ENCODE measurements at places on chromosomes 6 and 20. TPM values are rescaled to one million over a fixed set of nuclear protein-coding genes. Genes with fewer than 3 reads are reported as not detected.

GRCh38 chr6:106309766-106310373 is 15.7 kb downstream of the ATG5 start:
- no peak for DNase-seq

DNA sequence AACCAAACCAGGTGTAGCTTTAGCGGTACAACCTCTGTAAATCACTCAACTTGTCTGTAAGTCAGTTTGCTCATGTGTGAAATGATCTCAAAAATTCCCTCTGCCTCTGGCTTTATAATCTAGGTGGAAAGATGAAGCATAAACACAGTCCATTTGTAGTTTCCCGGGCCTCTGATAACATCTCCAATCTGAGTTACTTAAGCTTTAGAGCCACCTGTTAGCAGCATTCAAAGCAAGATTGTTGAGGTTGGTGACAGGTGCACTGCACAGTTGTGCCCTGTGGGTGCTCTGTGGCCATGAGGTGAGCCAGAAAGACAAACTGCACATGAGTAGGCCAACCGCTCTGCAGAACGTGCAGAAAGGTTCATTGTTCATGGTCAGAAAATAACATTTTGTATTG is 53.7 kb downstream of the MOCS1 start:
- DNase-seq, result no peak

DNA sequence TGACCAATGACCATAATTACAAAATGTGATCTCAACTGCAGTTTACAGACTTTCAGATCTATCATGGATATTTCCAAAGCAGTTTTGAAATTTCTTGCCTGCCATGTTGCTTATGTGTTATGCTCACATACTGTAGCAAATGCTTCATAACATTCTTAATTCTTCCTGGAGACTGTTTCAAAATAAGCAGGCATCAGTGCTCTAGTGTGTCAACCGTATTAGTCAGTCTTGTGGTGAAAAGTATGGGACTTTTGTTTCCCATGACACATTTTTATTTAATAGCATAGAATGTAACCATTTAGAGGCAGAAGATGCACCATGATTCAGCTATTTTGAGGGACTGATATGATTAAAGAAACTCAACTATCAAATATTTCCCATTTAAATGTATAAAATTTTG is 1.7 kb downstream of the POPDC3 start:
- no peak for DNase-seq

DNA sequence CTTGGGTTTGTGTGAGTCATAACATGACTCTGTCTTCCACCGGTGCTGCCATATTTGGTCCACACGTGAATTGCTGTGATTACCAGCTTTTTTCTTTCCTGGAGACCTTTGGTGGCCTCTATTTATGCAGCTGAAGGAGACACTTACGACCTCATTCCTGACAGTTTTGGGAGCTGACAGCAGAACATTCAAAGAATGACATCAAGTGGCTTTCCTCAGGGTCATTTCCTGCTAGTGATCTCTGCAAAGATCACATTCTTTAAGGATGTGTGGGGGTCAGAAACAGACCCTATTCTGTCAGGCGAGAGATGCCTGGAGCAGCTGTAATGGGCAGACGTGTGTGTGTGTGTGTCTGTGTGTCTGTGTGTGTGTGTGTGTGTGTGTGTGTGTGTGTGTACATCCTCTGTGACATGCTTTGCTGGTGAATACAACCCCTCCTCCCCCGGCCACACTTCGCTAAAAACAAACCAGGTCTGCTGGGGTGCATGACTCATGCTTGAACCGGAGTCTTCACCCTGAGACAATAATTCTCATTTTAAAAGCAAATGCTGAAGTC is 115.6 kb downstream of the TMEM170B start:
- DNase-seq, result no peak

RPS6KA2 gene
- total RNA-seq, result 25.6 TPM

- DNase-seq, result peak; percentile 43
These were observed 11.8 kb upstream of the GSTA1 start for GRCh38 chr6:52815167-52816092.

ADGRF4 gene
- total RNA-seq, result not detected

GRCh38 chr20:34925981-34926380 is 29.6 kb downstream of the GSS start:
- DNase-seq, result no peak

GRCh38 chr20:33172781-33173180 is 4.8 kb downstream of the BPIFA2 start:
- DNase-seq, result no peak

SLC35D3 gene
- total RNA-seq, result 0.56 TPM

DNA sequence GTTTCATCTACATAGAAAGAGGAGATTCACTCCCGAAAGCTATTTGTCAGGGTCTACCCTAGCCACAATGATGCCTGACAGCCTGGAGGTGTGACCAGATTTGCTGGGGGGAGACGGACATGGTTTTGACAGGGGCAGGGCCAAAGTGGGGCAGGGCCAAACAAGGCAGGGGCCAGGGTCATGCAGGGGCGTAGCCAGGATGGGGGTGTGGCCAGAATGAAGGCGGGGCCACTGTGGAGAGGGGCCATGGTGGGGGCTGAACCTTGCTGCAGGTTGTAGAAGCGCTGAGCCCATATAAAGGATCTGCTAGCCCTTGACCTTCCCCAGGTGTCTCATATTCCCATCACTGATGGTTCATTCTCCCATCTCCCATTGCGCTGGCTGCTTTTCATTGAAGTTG is 184.1 kb upstream of the SULF2 start:
- no peak for DNase-seq

MUC21 gene
- total RNA-seq, result not detected

POLR3F gene
- 3.7 TPM for total RNA-seq

- DNase-seq, result no peak
These were observed 3.2 kb upstream of the ID4 start for GRCh38 chr6:19833947-19834346.

DNA sequence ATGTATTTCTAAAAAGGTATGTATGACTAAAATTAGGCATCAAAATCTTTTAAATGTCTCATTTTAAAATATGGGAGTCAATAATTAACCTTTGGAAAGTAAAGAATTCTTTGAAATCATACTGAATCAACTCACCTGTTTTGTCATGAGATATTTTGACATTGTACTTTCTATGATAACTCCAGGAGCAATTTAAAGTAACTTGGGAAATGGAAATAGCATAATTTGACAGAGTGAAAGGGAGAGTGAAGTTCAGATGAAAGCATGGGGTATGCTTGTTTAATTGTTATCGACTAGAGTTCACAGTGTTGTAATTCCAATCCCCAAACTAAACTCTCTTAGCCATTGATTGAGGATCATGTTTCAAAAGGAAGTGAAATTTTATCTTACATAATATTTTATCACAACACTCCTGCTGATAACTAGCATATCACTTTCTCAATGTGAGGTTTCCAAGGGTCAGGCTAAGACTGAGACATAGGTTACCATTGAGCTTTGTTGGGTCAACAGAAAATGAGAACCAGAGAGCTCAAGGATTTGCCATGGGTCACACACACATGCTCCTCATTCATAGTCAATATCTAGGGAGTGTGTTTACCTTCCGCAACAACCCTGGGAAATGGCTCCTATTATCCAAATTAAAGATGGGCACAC is 2.3 kb downstream of the GSTA1 start:
- no peak for DNase-seq

DNA sequence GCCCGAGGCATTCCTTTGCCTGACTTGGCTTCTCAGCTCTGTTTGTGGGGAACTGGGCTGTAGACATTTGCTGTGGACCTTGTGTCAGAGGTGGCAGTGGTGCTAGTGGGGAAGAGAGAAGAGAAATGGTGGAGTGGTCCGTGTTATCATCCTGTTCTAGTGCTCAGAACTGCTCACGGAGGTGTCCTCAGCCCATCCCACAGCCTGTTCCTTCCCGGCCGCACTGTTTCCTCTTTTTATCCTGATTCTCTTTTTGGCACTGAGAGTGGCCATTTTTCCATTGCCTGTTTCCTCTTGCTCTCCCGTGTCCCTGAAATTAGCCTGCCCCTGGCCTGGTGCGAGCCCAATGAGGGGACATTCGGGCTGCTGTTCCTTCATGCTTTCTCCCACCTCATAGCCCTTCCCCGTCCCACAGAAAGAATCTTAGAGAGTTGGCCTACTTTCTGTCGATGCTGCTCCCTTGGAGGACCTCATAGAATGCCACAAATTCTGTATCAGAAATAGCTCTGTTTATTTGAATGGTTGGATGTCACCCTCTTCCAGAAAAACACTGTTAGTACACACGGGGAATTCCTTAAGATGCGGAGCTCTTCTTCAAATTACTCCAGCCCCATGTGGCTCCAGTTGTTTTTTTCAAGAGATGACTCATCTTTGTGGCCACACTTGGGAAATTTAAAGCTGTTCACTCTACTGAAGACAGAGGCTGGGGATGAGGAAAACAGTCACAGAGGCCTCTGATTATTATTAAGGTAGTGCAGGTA is 26.1 kb downstream of the FARS2 start:
- no peak for DNase-seq

- no peak for DNase-seq
These were observed 123.6 kb upstream of the PTPN1 start for GRCh38 chr20:50386641-50386960.

DNA sequence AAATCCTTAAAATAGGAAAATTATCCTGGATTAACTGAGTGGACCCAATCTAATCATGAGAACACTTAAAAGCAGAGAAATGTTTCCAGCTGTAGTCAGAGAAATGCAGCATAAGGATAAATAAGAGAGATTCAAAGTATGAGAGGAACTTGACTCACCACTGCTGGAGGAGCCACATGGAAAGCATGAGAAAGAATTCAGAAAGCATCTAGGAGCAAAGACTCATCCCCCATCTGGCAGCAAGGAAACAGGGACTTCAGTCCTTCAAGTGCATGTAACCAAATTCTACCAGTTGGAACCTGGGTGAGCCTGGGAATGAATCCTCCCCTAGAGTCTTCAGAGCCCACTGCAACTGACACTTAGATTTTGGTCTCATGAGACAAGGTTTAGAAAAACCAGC is 33.7 kb downstream of the RNF146 start:
- no peak for DNase-seq

DNA sequence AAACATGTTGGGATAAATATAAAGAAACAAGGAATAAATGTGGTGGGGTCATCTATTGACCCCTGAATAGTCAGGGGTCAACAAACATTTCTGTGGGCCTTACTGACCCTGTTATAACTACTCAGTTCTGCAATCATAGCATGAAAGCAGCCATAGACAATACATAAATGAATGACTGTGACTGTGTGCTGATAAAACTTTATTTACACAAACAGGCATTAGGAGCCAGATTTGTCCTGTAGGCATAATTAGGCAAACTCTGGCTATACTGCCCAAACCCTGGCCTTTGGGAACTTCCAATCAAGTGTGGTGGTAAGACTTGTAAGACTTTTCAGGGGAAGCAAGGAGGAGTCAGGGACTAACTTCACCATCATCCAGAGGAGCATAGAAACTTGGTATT is 222.7 kb downstream of the KHDC1L start:
- DNase-seq, result no peak

SRMS gene
- total RNA-seq, result not detected

- DNase-seq, result no peak
These were observed 29.4 kb upstream of the TAGAP start for GRCh38 chr6:159074120-159074684.

DNA sequence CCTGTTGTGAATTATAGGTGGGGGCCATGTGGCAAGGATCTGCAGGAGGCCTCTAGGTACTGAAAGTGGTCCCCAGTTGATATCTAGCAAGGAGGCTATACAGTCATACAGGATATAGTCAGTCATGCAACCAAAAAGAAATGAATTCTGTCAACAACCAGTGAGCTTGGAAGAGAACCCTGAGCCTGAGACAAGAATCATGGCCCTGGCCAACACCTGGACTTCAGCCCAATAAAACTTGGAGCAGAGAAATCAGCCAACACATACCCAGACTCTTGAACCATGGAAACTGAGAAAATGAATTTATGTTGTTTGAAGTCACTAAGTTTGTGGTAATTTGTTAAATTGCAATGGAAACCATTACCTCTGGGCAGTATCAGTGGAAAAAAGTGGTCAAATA is 370.2 kb downstream of the KIF16B start:
- DNase-seq, result no peak

DNA sequence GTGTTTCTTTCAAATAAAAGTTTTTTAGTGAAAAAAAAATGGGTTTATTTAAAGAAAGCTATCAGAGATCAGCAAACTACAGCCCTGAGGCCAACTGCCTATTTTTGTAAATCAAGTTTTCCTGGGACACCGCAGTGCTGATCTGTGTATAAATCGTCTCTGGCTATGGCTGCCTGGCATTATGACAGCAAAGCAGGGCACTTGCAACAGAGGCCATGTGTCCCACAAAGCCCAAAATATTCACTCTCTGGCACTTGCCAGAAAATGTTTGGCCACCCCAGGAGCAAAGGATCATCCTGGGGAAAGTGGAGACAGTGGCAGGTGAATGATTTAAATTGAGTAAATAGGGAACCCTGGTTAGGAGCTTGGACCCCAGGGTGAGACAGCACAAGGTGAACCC is 291.6 kb downstream of the PREX1 start:
- DNase-seq, result no peak

DNA sequence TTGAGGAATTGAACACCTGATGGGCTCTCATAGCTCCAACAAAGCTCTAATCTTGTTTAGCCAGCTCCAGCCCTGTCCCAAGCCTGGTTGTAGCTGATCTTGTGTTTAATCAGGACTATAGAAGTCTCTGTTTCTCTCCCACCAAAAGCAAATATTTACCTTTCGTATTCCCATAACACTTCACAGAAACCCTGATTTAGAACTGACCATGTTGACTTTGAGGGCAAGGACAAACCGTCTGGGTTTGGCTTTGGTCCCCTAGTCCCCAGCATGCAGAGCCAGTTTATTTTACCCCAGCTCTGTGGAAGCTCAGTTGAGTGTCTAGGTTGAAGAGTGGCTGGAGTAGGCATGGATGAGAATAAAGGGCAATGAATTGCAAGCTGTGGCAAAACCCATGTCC is 18.0 kb upstream of the SIM1 start:
- DNase-seq, result no peak

CST9L gene
- not detected for total RNA-seq

- DNase-seq, result peak; percentile 90
These were observed 32.3 kb upstream of the EPB41L1 start for GRCh38 chr20:36121981-36122930.

NKAPL gene
- 0.75 TPM for total RNA-seq

DNA sequence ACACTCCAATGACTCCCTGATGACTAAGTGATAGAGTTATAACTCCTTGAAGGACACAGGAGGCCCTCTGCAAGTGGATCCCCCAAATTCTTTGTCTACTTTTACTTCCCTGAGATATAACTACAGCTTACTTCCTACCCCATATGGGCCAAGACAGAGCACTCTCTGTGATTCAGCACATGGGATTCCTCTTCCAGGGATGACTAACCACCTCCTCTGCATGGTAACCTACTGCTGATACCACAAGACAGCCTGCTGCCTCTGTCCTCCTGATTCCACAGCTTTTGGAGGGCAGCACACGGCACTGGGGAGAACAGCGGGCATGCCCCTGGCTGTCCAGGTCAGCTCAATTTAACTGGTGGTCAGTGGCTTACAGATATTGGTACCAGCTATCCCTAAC is 675.7 kb upstream of the AGPAT4 start:
- DNase-seq, result no peak

GRCh38 chr6:137740091-137740755 is 126.8 kb upstream of the TNFAIP3 start:
- no peak for DNase-seq

All from pancreas (tissue), 10 donors.